ENCODE measurements at places on chromosomes 13 and 19.
A peak's percentile ranks its signal among the peaks of the same experiment; 100 is the strongest.

DNA sequence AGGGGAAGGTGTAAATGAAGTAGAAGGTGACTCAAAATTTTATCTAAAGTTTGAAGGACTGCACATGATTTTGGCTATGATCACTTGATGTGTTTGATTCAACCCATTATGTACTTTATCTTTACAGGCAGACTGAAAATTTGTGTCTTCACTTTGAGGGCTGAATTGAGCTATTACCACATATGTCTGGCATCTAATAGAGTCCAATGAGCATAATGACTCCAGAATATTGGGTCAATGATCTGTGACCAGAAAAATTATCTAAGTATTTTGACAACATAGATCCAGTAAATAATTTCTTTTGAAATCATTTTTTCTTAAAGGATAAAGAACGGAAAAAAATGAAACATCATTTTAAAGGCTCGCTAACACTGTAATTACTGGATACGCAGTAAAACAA, 2810.0 kb downstream of the PCDH9 start:
- no peak for DNase-seq

DNA sequence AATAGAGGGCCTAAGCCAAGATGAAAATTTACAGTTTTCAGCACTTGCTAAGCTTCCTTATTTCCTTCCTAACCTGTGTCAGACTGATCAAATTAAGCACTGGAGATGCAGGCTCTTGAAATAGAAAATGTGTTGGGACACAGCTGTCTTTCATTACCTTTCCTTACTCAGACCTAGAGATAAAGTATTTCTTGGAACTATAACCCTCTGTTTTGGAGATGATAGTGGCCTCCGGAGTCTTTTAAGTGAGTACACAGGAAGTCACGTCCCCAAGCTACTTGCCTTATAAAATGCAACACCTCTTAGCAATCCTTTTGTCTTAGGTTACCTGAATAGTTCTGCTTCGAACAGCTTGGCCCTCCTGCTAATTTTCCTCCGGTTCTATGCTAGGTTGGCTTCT, 12.4 kb upstream of the AKAP11 start:
- peak; percentile 6 for DNase-seq

DNA sequence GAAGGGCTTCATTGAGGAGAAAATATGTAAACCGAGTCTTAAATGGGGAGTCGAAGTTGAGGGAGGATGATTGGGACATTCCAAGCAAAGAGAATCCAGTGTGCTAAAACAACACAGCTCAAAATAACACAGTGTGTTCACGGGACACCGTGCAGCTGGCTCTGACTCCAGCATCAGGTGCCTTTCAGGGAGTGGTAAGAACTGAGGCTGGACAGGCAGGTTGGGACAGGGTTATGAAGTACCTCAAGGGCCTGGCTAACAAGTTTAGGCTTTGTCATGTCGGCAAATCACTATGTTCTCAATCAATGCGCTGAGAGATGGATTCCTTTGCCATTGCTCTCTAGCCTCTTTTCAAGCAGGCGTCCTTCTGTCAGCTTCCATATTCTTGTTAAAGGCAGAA, 27.5 kb upstream of the WDFY2 start:
- DNase-seq: no peak

DNA sequence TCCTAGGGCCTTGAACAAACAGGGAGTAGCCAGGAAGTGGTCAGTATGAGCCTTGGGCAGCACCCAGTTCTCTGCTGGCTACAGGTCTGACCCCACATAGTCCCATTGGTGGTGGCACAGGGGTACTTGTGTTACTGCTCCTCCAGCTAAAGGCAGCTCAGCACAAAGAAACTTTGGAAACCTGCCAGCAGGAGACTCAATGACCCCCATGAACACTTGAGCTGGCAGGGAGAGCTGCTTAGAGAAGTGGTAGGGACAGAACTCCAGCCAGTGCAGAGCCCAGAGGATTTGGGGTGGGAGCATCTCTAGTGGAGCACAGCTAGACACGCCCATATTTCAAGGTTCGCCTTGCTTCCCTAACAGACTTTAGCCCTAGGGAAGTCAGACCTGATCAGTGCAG, 10.4 kb upstream of the ZNF586 start:
- no peak for DNase-seq

GRCh38 chr13:97853550-97853949, 99.9 kb upstream of the IPO5 start:
- no peak for DNase-seq

- no peak for DNase-seq
Observed at GRCh38 chr19:17296273-17296672, 7.0 kb downstream of the ABHD8 start.

Data from hematopoietic multipotent progenitor cell treated with erythropoietin and hydrocortisone succinate and interleukin-3 and kit ligand, for 15 days (in vitro differentiated cells).